ENCODE measurements at places on chromosomes 1 and 21.

- peak; percentile 74 for DNase-seq
These were observed 22.9 kb downstream of the ADAM30 start for GRCh38 chr1:119873135-119874015.

DNA sequence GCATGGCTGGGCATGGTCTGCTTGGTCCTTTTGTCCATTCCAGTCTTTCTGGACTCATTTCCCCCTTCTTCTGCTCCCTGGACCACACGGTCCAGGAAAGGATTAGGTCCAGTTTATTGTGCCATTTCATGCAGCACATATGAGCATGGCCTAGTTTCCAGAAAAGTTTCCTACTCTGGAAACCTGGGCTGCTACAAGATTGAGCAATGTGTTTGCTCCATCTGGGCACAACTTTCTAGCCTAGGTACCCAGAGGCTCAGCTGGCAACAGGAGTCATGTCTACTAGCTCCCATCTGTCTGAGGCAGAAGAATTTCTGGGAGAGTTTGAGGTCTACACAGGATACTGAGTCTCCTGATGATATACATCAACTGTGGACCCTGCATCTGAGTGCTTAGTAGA is 14.8 kb downstream of the FMOD start:
- no peak for DNase-seq

DNA sequence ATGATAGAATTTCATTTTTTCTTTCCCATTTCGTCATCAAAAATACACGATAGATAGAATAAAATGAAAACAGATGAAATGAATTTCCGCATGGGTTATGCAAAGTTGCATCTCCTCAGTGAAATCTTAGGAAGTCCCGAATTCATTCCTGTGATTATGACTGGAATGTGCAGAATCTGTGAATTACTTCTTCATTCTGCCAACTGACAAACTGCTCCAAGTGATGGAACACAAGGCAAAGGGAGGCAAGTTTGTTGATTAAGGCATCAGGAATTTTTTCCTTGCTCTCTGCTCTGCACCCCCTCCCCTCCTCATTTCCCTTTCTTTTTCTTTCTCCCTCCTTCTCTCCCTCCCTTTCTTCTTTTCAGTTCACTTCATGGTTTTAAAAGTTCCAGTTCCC is 37.0 kb upstream of the ADGRL4 start:
- peak; percentile 48 for DNase-seq

- DNase-seq = no peak
These were observed 65.8 kb downstream of the TRABD2B start for GRCh38 chr1:47931395-47931794.

GRCh38 chr1:24317956-24318614 is 1.1 kb upstream of the GRHL3 start:
- DNase-seq = peak; percentile 84

DNA sequence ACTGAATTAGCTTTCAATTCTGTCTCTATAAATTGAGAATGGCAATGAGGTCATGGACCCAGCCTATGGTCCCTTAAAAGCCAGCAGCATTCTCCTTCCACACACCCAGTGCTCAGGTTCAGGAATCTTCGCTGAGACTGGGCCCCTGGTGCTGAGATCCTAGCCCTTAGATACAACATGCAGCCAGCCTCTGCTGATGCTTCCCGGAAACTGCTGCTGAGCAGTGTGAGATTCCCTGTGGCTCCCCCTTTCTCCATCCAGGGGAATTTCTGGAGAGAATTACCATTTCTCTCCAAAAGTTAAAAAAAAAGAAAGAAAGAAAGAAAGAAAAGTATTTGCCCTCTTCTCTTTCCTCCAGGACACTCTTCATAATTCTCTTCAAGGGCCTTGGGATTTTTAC is 31.7 kb upstream of the RALGPS2 start:
- DNase-seq = no peak

- DNase-seq = no peak
These were observed 13.9 kb downstream of the LSS start for GRCh38 chr21:46214478-46215340.

DNA sequence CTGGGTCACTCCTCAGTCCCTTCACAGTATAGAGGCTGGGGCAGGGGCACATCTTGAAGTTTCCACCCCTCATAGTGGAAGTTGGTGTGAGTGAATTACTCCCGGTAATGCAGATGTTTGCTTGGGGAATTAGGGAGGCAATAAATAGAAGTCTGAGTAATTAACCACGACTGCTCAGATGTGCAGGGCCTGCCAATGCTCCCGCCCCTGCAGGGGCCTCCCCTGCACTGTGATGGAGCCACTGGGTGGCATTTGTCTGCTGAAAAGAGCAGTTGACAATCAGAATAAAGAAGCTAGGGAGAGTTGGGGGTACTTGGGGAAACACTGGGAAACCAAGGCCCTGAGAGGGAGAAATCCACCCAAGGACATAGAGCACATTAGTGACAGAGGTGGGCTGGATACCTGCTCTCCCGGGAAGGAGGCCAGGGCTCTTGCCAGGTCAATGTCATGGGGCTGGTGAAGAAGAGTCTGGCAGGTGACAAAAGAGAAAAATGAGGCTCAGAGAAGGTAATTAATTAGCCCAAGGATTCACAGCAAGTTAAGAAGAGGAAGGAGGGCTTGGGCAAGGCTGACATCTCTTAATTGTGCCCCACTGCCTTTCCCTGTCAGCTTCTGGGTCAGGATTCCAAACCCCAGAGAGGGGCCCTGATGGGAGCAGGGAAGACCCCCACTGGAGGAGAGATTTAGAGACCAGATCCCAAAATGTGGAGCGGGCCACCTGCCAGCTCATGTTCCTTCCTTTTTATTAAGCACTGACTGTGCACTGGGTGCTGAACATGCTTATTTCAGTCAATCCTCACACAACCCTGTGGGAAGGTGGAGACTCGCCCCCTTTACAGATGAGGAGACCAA is 436.2 kb downstream of the MATN1 start:
- no peak for DNase-seq

GRCh38 chr21:35229290-35229689 is 180.2 kb upstream of the RUNX1 start:
- DNase-seq = no peak

DNA sequence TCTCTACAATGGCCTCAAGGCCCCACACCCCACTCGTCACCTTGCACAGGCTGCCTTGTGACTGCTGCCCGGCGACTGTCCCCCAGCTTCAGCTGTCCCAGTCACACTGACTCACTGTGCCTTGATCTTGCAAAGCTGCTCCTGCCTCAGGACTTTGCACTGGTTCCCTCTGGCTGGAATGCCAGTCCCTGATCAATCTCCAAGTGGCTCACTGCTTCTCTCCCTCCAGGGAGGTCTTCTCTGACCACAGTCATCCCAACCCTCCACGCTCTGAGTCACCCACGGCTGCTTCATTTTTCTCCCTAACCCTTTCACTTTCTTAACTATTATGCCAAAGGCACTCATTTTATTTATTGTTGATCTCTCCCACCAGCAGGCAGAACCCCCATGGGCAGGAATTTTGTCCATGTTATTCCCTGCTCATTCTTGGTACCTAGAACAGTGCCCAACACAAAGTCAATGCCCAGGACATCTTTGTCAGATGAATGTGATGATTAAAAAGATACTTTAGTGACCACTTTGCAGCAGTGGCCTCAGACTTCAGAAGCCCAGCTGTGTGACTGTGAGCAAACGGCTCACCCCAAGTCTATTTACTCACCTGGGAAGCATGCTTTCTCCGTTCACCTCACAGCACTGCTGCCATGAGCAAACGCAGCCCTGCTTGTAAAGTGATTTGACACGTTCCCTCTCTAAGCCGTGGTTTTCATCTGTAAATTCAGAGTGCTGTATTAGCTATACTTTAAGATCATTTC is 53.4 kb downstream of the ZBTB18 start:
- DNase-seq = peak; percentile 97

GRCh38 chr1:178725466-178726086 is 532 bp downstream of the RALGPS2 start:
- peak; percentile 74 for DNase-seq

DNA sequence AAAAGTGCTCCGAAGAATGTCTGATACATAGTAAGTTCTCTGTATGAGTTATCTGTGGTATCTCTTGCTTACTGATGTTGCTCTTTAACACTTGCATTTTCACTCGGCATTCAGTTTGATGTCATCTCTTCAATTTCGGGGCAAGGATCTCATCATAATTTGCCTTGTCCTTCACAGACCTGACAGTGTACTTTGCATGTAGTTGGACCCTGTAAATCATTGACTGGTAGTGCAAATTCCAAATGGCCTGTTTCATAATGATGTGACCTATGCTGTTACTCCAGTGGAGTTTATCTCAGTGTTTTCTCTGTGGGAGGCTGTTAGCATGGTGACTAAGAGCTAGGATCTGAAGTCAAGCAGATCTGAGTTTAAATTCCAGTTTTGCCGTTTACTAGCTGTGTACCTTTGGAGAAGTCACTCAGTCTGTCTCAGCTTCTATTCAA is 34.2 kb upstream of the ABCD3 start:
- peak; percentile 66 for DNase-seq

Measured in astrocyte of the hippocampus (primary cell).